ENCODE measurements at places on chromosomes 1 and 21. TPM values are rescaled to one million over a fixed set of nuclear protein-coding genes. Genes with fewer than 3 reads are reported as not detected.

The SELENON gene
- 7.6 TPM for total RNA-seq

The AMPD1 gene
- total RNA-seq = not detected

The PADI1 gene
- not detected for total RNA-seq

The MASP2 gene
- total RNA-seq = 0.18 TPM

The TP73 gene
- 2.7 TPM for total RNA-seq

The SLC26A9 gene
- total RNA-seq = not detected

The CYYR1 gene
- not detected for total RNA-seq

The LYPD8 gene
- total RNA-seq = not detected

The ZNF648 gene
- not detected for total RNA-seq

The PCBP3 gene
- total RNA-seq = 5.1 TPM

The RXRG gene
- total RNA-seq = not detected

The LEFTY2 gene
- total RNA-seq = not detected

The FNDC5 gene
- not detected for total RNA-seq

The SWT1 gene
- 2.2 TPM for total RNA-seq

The KCNE2 gene
- total RNA-seq = not detected

The FCRL4 gene
- total RNA-seq = not detected

The RYR2 gene
- total RNA-seq = 0.45 TPM

The INSRR gene
- total RNA-seq = 0.14 TPM

The S100A9 gene
- total RNA-seq = not detected

The OR2W3 gene
- 0.93 TPM for total RNA-seq

The TEDDM1 gene
- not detected for total RNA-seq

The DIRAS3 gene
- not detected for total RNA-seq

The RUNX3 gene
- total RNA-seq = 98.8 TPM

The HSD3B2 gene
- not detected for total RNA-seq

The AADACL3 gene
- total RNA-seq = not detected

The SAMSN1 gene
- total RNA-seq = 115 TPM

The MIXL1 gene
- total RNA-seq = not detected

All from T-helper 2 cell treated with Interferon-gamma antibody and Interleukin-4, amounts not matched to agents 100 ng/mL and 5 ng/mL, for 36 hours (primary cell).